ENCODE measurements at places on chromosomes 5 and 9.

DNA sequence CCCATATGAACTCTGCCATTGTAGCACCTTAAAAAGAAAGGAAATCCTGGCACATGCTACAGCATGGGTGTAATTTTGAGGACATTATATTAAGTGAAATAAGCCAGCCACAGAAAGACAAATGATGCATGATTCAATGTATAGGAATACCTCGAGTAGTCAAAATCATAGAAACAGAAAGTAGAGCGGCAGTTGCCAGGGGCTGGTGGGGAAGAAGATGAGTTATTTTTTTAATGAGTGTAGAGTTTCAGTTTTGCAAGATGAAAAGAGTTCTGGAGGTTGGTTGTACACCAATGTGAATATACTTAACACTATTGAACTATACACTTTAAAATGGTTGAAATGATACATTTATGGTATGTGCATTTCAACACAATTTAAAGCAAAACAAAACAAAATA is 133.0 kb downstream of the ZDHHC21 start:
- DNase-seq = no peak

- no peak for DNase-seq
Measured at GRCh38 chr5:65820373-65820772, 98.4 kb downstream of the NLN start.

GRCh38 chr9:84111726-84112125 is 131.1 kb downstream of the RMI1 start:
- no peak for DNase-seq

DNA sequence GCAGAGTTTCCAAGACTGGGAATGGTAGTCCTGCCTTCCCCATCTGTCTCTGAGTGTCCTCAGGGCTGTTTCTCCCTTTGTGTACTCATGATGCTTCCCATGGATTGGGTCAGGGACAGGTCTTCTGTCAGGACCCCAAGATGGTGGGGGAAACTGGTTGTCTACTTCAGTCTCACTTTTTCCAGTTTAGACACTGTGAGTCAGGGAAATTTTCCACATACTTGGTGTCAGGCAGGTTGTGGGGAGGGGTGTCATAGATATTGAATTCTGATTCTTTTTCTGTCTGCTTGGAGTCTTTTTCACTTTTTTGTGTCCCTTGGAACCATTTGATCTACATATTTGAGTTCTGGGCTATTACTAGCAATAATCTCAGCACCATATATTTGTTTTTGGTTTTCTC is 10.3 kb downstream of the POLK start:
- DNase-seq = no peak

DNA sequence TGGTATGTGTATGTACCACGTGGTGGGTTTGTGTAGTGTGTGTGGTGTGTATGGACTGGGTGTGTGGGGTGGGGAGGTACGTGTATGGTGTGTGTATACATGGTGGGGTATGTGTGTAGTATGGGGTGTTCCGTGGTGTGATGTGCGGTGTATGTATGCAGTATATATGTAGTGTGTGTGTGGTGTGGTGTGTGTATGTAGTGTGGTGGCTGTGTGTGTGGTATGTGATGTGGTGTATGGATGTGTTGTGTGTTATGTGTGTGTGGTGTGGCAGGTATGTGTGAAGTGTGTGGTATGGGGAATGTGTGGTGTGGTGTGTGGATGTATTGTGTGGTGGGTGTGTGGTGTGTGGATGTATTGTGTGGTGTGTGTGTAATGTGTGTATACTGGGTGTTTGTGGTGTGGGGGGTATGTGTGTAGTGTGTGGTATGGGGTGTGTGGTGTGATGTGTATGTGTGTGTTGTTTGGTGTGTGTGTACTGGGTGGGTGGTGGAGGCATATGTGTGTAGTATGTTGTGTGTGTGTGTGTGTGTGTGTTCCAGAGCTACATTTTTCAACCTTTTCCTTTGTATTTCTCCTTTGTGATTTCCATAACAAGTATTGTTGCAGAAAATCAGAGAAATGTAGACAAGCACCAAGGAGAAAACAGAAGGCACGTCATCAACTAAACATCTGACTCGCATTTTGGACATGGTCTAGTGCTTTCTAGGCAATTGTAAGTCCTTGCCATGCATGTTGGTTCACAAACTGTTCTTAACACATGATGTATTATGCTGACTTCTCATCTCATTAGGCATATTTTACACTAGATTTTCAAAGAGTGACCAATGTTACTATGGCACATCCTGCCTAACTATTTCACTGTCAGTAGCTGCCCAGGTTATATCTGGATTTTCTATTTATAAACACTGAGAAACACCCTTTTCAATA is 13.2 kb downstream of the SEMA4D start:
- DNase-seq = no peak

GRCh38 chr5:130720355-130720754 is 444.7 kb downstream of the HINT1 start:
- DNase-seq = no peak

DNA sequence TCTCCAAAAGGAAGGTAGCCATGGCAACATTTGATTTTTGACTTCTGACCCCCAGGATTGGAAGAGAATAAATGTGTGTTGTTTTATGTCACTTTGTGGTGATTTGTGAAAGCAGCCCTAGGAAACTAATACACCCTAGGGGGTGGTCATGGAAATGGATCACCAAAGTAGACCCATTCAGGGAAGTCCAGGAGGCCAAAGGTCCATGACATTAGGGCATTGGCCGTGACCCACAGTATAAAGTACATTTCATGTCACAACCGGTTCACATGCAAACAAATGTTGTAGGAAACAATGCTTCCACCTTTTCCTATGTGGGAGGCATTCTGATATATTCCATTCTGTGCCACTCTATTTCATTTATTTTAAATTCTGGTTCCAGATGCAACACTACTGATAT is 128.4 kb downstream of the ADAMTS12 start:
- no peak for DNase-seq

GRCh38 chr9:76980566-76980965 is 38.9 kb upstream of the FOXB2 start:
- no peak for DNase-seq

DNA sequence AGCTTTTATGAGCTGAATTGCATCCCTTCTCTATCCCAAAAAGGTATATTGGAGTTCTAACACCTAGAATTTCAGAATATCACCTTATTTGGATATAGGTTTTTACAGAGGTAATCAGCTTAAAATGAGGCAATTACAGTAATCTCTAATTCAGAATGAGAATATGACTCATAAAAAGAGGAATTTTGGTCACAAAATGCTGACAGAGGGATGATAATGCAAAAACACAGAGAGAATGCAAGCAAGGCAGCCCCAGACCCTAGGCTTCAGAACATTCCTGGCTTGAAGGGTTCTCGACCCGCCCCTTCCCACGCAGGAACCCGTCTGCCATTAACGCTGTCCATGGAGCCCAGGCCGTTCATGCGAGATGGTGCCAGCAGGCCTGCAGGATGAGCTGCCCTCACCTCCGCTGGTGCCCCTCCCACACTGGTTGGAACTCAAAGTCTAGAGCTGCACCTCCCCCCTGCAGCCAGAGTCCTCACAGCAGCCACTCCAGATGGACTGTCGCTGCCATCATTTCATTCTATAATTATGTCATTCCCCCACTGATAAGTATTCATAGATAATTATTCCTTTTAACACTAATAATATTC is 1173.4 kb upstream of the ACO1 start:
- DNase-seq = no peak

DNA sequence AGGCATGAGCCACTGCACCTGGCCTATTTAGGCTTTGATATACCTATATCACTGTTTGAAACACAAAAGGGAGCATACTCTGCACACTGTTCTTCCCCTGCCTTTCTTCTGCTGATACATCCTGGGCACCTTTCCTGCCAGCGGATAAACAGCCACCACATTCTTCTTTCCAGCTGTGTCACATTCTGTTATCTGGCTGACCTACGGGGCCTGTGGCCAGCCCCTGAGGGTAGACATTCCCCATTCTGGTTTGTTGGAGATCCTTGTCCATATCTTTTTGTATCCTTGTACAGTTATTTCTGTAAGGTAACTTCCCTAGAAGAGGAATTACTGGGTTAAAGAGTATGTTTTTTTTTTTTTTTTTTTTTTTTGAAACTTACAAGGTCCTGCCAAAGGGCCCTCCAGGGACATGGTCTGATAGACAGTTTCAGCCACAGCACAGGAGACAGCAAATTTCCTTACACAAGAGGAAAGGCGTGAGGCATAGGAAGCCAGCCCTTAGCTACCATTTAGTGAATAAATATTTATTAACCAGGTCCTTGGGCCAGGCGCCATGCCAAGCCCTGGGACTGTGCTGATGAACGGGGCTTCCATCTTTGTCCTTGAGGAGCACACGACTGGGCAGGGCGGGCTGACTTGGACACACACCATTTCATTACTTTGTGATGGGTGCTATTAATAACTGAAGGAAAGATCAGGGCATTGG is 57.8 kb downstream of the ERGIC1 start:
- peak; percentile 72 for DNase-seq

- no peak for DNase-seq
Measured at GRCh38 chr9:127537792-127538191, 74.3 kb upstream of the STXBP1 start.

DNA sequence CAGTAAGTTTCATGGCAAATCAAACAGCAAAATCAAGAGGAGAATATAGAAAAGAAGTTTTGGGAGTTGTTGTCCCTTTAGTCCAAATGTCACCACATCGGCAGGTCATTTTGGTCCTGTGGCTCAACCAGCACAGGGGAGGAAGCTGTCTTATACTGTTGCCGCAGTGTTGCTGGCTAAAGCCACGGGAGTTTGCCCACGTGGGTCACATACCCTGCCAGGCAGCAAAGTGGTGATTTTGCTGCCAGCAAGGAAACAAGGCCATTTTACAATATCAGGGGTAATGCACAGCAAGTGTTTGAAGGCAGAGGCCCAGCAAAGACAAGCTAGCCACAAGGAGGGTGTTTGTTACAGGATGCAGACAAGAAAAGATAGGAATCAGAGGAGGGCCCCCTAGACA is 14.5 kb downstream of the GABRA6 start:
- no peak for DNase-seq

DNA sequence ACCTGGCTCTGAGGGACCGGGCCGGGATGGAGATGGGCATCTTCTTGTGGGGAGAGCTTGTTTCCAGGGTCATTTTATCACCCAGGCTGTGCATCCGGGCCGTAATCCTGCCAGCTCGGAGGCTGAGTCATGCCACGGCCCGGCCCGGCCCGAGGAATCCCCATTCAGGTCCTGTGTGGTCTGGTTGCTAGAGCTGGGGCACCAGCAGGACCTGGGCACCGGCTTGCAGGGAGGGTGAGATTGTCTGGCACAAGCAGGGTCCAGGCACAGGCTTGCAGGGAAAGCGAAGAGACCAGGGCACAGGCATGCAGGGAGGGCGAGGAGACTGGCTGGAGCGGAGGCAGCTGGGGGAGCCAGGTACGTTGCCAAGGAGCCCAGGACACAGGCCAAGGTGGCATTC is 106.8 kb downstream of the RXRA start:
- DNase-seq = peak; percentile 84

GRCh38 chr5:143524338-143524945 is 121.0 kb upstream of the NR3C1 start:
- no peak for DNase-seq

DNA sequence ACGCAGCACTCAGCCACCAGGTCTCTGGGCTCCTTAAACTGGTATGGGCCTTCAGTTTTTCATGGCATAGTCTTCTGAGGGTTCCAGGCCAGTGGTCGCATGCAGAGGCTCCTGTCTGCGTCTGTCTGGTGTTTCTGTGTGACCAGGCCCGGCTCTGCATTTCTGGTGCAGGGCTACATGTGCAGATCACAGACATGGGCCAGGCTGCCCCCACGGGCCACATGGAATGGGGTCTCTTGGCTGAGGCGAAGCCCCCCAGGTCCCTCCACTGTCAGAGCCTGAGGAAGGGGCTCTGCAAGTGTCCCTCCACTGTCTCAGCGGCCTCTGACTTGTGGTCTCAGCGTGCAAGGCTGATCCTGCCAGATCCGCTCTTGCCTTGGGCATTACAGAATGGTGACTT is 15.6 kb upstream of the CARD19 start:
- no peak for DNase-seq

DNA sequence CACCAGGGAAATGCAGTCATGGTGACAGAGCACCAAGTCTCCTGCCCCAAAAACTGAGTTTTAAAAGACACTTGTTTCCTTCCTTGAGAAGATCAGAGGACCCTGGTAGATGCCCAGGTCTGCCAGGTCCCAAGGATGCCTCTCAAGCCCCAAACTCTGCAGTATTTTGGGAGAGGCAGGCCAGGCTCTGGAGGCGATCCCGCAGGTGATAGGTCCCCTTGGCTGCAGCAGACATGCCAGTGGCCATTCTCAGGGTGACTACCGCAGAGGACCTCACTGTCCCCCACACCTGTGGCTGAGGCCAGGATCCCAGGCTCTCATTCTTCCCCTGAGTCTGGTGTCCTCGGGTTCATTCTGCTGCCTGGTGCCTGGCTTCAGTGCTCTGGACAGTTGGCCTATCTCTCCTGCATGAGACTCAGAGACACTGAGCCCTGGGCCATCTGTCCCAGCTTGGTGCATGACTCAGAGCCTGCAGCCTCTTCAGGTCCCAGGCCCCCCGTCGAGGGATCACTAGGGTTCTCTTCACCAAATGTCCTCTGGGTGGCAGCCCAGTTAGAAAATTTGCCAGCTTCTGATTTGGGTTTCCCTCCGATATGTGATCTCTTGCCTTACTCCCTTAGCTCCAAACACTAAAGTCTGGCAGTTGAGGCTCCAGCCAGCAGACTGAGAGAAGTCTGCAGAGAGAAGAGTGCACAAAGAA is 59.7 kb upstream of the GARNL3 start:
- DNase-seq = peak; percentile 68

DNA sequence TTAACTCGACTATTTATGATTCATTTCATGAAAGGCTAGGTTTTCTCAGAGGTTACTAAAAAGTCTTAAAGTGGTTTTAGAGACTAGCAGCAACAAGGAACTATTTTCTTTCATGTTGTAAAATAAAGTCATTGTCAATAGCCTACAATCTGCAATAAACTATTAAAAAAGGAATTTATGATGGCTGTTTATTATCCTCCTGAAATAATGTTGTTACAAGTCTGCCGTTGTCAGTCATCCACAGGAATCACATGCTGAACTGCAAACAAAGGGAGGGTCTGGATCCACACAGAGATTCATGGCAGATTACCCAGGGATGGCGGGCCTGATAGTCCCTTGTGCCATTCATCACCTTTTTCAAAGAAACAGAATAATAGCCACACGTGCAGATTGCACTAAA is 49.2 kb downstream of the TMEM174 start:
- DNase-seq = no peak

DNA sequence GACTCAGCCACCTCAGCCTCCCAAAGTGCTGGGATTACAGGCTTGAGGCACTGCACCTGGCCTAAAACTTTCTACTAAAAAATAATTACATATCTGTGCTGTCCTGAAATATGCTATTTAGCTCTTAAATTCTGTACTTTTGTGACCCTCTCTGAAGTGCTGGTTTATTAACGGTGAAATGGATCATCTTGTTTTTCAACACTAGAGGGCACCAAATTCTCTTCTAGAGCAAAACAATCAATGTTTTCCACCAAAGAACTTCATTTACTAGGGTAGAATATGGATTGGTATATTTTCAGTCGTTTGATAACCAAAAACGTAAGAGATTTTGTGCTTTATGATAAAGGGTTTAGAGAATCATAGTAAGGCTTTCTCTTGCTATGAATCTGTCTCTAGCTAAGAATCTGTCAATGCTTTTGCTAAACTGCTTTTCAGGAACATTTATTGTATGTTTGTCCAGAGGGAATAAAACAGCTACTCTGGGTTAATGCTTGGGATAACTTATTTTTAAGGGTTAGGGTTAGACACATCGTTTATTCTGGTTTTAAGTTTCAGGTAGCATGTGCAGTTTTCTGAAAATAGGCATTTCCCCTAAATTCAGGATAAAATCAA is 63.6 kb downstream of the RNF180 start:
- no peak for DNase-seq
